ENCODE measurements at places on chromosomes 12 and 14.

DNA sequence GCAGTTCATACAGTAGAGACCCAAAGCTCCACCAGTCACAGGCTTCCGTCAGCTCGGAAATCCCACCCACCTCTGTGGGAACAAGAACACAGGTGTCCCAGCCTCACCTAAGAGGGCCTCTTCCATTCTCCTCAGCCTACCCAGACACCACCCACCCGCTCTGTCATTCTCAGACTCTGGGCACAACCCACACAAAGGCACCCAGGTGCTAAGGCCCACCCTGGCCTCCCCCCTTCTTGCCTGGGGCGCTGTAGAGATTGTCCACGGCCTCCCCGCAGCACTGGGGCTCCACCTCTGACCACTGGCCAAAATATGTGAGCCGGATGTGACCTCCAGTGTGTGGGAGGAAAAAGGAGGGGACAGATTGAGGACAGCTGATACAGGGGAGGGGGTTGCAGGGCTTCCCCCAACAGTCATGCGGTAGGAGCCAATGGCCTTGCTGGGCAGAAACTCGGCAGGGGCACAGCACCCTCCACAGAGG lies 14.2 kb downstream of the RPS6KL1 start:
- DNase-seq, result peak; percentile 54

DNA sequence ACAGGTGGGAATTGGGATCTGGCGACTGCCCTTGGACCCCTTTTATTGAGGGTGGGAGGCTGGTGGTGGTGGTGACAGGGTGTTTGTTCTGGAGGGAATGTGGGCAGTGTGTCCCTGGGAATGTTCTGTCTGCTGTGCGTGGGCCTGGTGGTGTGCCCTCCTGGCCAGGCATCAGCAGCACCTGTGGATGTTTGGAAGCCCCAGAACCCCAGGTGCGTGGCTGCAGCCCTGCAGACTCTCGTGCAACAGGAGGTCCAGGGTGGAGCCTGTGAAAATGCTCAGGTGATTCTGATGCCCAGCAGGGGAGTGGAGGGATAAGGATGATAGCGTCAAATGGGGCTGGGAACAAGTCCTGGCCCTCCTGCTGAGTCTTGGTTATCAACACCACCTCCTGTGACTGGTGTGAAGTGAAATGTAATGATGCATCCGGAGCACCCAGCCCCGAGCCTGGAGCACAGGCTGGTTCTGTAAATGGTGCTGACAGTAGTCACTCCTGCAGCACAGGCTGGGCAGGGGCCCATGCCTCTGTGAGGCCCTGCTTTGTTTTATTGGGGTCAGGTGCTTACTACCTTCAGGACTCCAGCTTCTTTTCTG lies 176.6 kb downstream of the TSPAN9 start:
- DNase-seq, result no peak

GRCh38 chr14:53384536-53384935 lies 231.4 kb upstream of the DDHD1 start:
- DNase-seq, result no peak

DNA sequence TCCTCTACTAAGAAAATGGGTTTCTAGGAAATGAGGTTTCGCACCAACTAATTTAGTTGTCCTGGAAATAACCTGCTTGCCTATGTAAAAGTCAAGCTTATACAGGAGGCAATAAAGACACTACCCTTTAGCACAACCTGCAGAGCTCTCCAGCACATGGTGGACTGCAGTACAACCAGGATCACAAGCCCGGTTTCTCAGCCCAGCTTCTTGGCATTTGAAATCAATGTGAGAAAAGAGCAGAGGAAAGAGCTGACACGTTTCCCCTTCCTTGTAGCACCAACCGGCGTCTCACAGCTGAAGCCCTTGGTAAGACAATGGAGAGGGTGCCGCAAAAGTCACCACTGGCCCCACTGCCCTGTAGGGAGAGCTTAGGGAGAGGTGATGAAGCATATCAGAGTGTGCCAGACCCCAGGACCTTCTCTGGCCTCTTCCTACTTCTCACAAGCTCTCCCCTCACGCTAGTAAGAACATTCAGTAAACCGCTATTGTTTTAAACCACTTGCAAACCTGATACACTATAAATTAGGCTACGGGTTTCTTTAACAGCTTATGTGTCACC lies 8.6 kb downstream of the SPTLC2 start:
- no peak for DNase-seq

DNA sequence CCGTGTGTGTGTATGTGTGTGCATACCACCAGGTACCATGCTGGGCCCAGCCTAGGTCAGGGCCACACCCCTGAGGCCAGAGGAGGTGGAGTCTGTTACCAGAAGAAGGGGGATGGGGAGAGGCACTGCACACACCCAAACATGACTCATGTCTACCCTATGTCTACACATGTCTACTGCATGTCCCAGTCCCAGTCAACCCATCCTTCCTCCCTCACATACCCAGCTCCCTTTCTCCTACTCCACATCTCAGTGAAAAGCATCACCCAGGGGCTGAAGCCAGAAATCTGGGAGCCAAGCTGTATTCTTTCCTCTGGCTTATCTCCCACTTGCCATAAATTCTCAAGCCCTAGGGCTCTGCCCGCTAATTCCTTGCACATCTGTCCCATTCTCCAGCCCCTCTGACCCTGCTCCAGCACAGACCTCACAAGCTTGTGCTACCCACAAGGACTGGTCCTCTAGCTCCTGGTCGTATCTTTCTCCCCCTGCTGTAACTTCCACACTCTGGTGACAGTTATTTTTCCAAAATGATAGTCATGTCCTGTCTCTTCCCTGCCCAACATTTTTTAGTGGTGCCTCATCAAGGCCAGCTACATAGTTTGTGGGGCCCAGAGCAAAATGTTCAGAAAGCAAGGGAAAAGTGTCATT lies 18.0 kb upstream of the APPL2 start:
- peak; percentile 26 for DNase-seq

DNA sequence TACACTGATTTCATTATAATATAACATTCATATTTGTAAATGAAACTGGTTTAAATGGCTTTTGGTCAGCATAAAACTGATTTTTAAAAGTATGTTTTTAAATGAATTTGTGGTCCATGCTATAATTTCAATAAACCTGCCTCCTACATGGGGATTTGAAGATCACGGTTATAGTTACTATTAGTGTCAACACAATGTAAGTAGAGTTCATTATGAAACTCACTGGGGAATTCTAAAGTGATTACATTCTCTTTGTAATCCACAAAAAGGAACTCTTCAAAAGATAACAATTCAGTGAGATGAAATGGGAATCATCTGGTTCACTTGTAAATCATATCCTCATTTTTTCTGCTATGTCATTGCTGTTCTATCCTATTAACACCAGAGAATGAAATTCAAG lies 204.5 kb upstream of the G2E3 start:
- no peak for DNase-seq

DNA sequence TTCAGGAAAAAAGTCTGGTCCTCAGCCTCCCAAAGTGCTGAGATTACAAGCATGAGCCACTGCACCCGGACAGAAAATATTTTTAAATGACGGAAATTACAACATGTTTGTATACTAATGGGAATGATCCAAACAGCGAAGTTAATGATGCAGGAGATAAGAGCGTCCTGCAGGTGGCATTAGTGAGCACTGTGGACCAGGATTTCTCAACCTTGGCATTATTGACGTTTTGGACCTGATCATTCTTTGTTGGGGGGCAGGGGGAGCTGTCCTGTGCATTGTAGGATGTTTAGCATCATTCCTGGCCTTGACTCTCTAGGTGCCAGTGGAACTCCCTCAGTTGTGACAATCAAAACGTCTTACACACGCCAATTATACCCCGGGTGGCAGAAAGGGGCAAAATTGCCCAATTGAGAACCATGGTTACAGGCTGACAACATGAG lies 34.1 kb downstream of the SCFD1 start:
- DNase-seq, result no peak

- DNase-seq, result no peak
Observed at GRCh38 chr12:27965411-27965810, 7.1 kb downstream of the PTHLH start.

DNA sequence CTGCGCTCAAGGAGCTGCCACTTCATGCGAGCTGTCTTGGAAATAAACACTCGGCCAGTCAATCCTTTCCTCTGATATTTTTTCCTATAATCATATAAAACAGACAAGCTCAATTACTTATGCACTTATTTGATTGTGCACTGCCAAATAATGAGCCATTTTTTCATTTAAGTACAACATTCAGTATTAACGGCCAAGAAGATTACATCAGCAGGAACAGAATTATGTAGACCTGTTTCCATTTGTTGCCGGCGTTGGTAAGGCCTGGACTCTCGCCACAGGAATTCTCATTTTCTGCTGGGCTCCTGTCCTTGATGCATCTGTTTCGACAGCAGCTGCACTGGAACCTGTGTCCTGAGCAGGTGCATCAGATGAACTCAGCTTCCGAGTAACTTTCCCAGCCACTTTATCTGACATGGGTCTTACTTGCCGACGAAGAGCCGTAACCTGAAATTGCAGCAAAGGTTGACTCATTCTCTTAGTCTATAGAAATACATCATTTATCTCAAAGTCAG lies 110.2 kb downstream of the KIF21A start:
- DNase-seq, result no peak

GRCh38 chr12:105943525-105943924 lies 195.2 kb downstream of the NUAK1 start:
- DNase-seq, result no peak

GRCh38 chr12:39327510-39327909 lies 115.4 kb downstream of the KIF21A start:
- DNase-seq, result no peak

- no peak for DNase-seq
Observed at GRCh38 chr14:86221755-86222154, 691.8 kb downstream of the FLRT2 start.

DNA sequence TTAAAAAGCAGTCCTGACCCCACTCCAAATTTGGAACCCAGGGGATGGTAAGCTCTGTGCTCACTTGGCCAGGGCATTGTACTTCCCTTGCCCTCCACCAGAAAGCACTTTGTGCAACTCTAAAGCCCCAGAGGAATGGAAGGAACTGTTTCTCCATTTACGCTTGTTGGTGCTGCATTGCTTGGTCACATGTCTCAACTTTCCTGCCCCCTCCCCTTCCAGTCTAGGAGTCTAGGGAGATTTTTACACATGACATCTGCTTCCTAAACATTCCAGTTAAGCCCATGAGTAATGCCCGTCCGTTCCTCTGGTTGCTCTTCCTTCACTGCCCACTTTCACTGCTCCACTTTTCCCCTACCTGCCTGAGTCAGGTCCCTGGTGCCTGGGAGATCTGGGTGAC lies 92.6 kb upstream of the MAP1LC3B2 start:
- DNase-seq, result no peak

DNA sequence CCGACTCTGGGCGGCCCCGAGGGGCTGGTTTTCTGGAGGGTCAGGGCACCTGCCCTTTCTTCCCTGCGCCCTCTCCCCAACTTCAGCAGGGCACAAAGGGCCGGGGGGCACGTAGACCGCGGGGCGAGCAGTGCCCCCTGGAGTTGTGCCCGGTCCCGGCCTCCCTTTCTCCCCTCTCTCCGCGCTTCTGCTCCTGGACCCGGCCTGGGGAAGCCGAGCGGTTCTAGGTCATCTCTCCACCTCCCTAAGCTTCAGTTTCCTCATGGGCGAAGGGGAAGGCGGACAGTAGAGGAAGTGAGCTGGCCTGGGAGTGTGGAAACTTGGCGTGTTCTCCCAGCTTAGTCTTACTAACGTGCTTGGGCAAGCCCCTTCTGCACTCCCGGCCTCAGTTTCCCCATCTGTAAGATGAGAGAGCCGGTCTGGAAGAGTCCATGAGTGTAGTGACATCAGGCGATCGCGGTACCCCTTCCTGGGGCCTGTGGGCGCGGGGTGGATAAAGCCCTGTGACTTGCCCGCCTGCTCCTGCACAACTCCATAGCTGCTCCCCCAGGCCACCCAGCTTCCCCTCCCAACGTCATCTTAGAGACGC lies 158.6 kb upstream of the PARP11 start:
- peak; percentile 55 for DNase-seq

- DNase-seq, result no peak
Observed at GRCh38 chr14:73739899-73740617, 25.9 kb upstream of the PNMA1 start.
